ENCODE measurements at places on chromosomes 4 and X.

- no peak for DNase-seq
Observed at GRCh38 chr4:182338063-182338462, 94.9 kb downstream of the TENM3 start.

- no peak for DNase-seq
Observed at GRCh38 chr4:148420397-148420796, 21.8 kb downstream of the NR3C2 start.

- no peak for DNase-seq
Observed at GRCh38 chr4:168139336-168139735, 47.0 kb downstream of the ANXA10 start.

GRCh38 chr4:140806163-140806562 is 50.0 kb upstream of the TBC1D9 start:
- DNase-seq: no peak

- DNase-seq: no peak
Observed at GRCh38 chr4:75822416-75822815, 79.8 kb downstream of the PPEF2 start.

DNA sequence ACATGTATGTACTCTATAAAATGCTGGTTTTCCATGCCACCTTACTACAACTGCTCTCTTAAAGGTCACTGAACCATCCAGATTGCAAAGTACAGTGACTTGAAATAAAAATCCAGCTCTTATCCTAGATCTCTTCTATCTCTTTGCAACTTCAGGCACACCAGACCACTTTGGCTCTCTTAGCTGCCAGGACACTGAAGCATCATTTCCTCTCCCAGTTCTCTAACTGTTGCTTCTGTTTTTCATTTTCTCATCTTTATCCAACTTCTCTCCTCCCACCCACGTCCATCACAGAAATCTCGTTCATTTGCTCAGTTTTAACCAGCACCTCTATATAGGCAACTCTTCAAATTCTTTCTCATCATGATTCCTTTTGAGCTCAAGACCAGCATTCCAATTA is 74.3 kb downstream of the METTL14 start:
- no peak for DNase-seq

GRCh38 chr4:37758226-37758625 is 68.3 kb upstream of the PGM2 start:
- no peak for DNase-seq

- DNase-seq: no peak
Observed at GRCh38 chr4:123856689-123857545, 460.3 kb downstream of the SPRY1 start.

GRCh38 chr4:99918656-99919055 is 24.4 kb upstream of the LAMTOR3 start:
- no peak for DNase-seq

DNA sequence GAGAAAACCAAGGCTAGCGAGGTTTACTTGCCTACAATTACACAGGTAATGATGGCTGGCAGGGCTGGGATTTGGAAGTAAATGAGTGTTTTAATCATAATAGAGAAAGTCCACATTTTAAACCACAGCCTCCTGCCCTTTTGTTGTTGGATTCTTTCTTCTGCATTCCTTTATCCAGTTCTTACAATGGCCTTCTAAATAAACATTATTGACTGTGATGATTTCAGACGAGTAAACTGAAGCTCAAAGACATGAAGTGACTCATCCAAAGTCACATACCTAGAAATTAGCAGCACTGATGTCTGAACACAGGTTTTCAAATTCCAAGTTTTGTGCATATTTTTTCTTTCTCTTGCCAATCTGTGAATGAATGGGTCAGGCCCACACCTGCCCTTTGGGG is 51.2 kb upstream of the C1QTNF7 start:
- DNase-seq: no peak

DNA sequence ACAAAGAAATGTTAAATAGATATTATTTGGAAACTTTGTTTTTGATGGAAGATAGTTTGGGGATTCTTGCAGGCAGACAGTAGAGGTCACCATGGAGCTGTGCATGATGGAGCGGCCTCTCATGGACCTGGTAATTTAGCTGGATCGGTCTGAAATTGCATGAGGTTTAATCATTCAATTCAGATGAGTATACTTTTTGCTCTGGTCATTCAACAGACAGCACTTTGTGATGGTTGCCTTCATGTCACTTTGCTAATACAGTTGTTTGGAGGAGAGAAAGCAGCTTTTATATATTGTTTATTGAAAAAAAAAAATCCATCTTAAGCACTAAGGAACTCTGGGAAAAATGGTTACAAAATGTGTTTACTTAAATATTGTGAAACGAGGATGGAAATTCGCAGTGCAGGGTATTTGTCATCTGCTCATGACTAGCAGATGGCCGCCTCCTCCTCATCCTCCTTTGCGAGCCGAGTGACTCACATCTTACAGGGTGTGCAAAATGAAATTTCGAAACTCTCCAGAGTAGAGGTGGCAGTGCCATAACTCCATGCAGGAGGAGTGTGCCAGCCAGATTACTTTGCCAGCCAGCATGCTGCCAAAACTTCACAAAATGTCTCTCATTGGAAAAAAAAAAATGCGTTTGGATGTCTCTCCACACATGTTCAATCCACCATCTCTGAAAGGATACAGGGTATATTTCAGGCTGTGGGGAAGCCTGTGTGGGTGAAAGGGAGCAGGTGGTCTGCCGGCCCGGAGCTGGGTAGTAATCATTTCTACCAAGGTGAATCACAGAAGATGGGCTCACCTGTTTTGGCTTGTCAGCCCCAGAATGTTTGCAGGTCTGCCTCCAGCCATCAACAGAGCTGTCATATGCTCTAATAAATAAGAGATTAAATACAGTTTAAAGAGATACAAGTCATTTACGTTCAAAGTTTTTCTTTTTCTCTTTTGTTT is 314.9 kb upstream of the DIPK2B start:
- DNase-seq: no peak

DNA sequence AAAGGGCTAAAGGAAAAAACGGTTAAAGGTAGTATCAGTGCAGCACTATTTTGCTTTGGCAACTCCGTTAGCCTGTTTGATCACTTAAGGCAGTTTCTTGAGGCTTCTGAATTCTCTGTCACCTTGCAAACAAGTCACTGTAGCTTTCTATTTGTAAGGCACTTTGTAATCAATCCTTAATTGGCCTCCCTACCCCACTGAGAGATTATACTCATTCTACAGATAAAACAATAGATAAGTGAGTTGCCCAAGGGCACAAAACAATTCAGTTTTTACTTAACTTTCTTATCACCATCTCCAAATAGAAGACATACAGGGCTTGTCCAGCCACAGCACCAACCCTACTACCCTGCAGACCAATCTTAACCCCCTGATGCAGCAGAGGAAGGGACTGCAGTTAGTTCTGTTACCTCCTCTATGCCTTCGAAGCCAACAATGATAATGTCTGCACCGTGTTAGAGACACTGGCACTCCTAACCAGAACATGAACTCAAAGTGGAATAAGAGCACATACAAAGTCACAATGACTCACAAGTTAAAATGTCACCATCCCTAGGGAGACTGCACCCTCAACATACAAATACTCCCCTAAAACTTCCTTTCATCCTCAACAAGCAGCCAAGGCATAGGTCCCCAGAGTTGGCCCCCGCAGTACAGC is 1.7 kb downstream of the TMEM185A start:
- DNase-seq: no peak

GRCh38 chr4:2292646-2293108 is 30.8 kb upstream of the MXD4 start:
- DNase-seq: no peak

DNA sequence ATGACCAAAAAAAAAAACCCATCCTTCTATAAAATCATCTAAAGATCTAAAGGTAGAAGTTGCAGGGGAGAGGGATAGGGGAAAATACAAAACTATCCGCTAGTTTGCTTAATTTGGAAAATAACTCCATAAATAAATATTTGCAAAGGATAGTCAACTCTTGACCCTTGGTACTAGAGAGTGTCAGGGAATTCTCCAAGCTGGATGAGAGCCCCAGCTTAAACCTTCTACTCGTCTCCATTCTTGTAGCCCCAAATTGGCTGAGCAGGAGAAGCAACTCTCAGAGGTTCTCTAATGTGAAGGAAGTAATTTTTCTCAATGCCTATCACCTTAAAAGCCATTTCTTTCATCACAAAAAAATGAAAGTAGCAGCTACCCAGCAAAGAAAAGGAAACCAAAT is 35.2 kb downstream of the ACSL4 start:
- no peak for DNase-seq

DNA sequence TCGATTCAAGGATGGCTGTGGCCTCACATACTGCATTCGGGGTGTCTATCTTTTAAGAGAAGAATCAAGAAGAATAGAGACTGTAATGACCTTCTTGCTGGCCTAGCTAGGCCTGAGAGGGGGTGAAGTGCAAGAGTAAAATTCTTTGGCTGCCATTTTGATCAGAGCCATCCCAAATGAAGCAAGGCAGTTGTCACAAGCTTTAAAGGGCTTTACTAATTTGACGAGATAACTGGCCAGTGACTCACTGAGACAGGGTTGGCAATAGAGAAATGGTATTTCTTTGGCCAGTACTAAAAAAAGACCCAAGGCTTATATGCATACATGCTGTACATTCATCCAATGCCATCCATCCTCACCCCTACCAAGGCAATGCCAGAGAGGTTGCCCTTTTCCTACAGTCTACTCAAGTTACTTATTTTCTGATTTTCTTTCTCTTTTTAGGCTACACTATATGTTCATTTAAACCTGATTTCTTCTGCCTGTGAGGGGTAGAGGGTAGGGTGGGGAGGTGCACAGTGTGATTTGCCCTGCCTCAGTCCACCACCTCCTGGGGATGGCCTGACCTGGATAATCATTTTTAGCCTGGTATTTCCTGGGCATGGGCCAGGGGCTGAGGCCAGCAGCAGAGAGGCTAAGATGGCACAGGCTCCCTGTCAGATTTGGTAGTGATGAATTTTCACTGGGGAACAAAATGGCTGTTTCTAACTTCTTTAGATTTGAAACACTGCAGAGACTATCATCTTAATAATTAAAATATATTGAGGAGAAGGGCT is 32.2 kb downstream of the ATG4A start:
- DNase-seq: no peak

DNA sequence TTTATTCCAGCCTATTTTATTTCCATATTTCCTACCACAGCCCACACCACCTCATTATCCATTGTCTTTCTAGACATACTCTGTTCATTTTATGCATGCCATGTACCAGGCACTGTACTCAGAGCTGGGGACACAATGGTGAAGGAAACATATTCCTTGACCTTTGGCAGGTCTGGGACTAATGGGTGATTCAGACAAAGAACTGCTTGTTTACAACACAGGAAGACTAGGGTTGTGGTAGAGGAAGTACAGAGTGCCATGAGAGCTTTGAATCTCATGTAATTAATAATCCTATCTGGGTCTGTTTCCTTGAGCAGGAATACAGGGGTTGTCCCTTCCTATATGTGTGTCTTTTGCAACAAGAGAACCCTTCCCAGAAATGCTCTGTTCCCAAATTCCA is 75.1 kb upstream of the NUDT10 start:
- no peak for DNase-seq

- no peak for DNase-seq
Observed at GRCh38 chr4:188627892-188628291, 488.7 kb downstream of the TRIML1 start.

DNA sequence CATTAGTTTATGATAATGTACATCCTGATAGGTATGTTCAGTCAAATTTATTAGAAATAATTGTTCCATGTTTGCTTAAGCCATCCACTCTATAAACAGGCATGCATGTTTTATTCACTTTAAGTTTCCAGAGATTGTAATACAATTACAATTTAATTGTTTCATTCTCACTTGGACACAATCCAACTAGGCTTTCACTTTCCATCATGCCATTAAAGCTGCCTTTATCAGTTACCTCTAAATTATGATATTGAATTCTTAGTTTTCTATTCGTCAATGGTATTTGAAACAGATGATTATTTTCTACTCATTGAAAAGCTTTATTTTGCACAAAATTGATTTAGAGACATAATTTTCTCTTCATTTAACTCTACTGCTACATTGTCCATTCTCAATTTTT is 1196.3 kb downstream of the RAPGEF2 start:
- no peak for DNase-seq

DNA sequence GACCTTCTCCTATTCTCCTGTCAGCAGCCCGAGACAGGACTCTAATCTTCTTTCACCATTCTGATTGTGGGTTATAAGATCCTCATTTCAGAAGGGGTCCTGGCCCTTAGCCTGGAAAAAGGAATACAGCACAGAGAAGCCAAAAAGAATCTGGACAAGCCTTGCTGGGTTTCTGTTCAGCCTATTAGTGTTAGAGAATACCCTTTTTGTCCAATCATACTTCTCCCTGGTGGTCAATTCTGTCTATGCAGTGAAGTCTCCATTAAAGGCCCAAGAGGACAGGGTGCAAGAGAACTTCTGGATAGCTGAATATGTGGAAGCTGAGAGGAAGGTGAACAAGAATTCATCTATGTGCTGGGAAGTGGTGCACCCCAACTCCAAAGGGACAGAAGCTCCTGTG is 105.7 kb upstream of the AGA start:
- no peak for DNase-seq

GRCh38 chrX:12460929-12461328 is 322.7 kb downstream of the FRMPD4 start:
- no peak for DNase-seq

DNA sequence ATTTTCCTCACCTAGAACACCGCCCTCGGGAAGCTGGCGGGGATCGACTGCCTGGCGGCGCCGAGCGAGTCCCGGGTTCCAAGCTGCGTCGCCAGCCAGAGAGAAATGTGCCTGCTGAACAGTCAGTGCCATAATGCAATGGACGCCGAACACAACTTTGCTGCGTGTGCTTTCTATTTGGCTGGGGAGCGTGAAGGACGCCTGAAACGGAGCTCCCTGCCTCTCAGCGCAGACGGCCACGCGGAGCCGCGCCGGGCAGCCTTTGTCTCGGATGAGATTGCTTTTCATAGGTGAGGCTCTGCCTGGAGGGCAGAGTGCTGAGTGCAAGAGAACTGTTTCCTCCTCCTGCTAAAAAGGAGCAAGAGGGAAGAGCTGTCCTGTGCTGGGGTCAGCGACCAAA is 107.7 kb upstream of the BCOR start:
- DNase-seq: no peak

- no peak for DNase-seq
Observed at GRCh38 chr4:36053930-36054329, 190.4 kb downstream of the ARAP2 start.

GRCh38 chr4:139552517-139553307 is 3.3 kb downstream of the SETD7 start:
- DNase-seq: no peak

DNA sequence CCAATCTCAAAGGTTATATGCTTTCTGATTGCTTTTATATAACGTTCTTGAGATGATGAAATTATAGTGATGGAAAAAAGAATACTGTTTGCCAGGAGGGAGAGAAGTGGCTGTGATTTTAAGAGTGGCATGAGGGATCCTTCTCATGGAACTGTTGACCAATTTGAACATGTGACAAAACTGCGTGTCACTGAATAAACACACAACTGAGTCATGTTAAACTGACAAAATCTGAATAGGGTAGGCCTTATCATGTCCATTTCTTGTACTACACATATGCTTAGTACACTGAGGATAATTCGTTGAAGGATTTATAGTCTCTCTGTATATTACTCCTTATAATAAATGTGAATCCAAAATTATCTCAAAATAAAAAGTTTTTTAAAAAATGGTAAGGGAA is 22.2 kb upstream of the HSPA4L start:
- no peak for DNase-seq
